ENCODE measurements at places on chromosomes 12 and 14. TPM values are rescaled to one million over a fixed set of nuclear protein-coding genes. Genes with fewer than 3 reads are reported as not detected.

DNA sequence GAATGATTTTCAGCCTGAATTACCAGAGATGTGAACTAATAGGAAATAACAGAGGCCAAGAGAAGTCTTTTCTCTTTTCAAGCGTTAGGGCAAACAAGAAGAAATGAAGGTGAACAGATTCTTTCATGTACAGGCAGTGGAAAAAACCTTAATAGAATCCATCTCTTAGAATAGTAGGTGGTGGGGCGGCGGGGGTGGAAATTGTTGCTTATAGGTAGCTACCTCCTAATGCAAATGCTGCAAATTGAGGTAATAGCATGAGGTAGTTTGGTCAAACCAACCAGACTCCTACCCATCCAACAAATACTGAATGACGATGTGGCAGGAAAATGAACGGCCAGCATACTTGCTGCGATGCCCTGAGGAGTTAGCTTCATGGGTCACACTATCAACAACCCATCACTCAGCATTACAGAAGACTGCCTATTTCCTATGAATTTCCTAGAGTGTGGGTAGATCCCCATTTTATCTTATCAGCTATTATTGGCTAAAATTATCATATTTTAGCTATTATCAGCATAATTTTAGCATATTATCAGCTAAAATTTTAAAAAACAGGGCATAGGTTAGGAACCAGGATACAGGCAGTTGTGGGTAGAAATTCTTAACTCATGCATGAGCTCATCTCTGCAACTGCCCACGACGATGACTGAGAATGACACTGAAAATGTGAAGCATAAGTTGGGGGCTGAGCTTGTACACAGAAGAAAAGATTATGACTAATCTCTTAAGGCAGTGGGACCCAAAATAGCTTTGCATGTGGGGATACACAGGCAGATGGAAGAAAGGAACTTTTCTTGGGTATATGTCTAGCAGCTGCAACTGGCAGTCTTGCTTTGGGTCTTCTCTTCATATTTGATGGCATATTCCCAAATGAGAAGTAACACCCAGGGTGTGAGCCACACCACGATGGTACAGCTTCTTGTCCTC lies 68.7 kb downstream of the NIN start:
- DNase-seq = no peak

GRCh38 chr12:47837190-47838171 lies 17.8 kb upstream of the HDAC7 start:
- peak; percentile 59 for DNase-seq

DNA sequence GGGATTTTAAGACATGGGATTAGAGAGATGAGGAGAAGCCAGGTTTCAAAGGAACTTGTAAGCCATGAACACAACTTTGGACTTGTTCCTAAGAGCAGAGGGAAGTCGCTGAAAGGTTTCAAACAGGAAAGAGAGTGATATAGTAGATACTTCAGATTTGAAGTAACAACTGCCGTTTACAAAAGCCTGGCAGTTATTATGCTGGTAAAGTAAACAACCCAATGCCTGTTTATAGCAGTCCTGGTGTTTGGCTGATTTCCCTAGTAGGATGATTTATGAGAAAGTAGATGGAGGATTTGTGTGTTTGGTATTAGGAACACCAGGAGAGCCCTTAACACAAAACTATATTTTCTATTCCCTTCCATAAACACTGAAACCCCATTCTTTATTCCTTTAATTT lies 285.7 kb downstream of the RMST start:
- no peak for DNase-seq

DNA sequence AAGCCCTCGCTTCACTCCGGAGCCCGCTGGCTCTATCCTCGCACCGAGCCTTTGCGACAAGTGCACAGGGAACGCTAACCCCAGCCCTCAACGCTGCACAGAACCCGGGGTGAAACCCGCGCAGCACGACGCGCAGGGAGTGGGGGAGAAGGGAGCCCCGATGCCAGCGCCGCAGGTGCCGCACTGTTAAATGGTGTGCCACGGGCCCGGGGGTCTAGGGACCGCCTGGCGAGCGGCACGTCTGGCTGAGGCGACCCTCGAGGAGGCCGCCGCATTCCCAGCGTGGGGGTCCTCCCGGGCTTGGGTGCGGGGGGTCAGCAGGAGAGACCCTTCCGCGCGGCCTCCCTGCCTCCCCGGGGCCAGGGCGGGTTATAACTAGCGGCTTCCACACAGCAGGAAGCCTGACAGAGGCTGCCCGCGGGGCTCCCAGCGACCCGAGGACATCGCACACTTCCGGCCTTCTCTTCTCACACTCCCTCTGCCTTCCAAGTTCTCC lies 23.8 kb upstream of the LRTM2 start:
- no peak for DNase-seq

CD163 gene
- total RNA-seq = 0.64 TPM

DNA sequence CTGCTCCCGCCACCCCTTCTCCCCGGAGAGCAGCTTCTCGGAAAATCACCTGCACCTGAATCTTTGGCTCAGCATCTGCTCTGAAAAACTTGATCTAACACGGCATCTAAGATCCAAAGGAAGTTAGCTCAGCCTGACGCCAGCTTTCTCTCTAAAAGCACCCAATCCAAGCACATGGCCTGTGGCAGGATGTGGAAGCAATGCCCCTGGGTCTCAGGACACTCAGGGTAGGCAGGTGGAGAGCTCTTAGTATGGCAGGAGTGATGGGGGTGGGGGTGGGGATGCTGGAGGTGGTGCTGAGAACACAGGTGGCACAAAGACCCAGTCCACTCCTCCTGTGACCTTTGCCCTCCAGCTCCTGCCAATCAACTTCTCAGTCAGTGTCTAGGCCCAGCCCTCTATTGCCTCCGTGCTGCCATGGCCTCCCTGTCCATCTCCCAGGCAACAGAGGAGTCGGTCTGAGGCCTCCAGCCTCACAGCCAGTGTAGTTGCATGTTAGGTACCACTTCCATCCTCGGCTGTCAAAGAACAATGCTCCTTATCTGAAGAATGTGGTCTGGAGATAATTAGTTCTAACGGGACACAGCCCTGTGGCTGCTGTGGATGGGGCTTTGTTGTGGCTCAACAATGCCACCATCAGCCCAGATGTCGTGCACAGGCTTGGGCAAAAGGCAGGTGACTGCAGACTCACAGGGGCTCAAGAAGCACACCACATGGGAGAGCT lies 180.0 kb upstream of the C14orf180 start:
- DNase-seq = no peak

CABP1 gene
- total RNA-seq = not detected

- DNase-seq = no peak
Observed at GRCh38 chr12:56898938-56899337, 35.3 kb downstream of the SDR9C7 start.

TCL1B gene
- total RNA-seq = not detected

CDK17 gene
- total RNA-seq = 23.2 TPM

All from Panc1 (cell line).